ENCODE measurements at places on chromosomes 3 and 15.

- no peaks in the 10 kb centered on the region for H3K36me3 ChIP-seq
- DNase-seq, result no peak
- H3K27ac ChIP-seq, result no peak overlapping the region
- H3K27me3 ChIP-seq, result no peaks in the 10 kb centered on the region
These were observed 26.9 kb downstream of the PPCDC start for GRCh38 chr15:75050283-75050682.

DNA sequence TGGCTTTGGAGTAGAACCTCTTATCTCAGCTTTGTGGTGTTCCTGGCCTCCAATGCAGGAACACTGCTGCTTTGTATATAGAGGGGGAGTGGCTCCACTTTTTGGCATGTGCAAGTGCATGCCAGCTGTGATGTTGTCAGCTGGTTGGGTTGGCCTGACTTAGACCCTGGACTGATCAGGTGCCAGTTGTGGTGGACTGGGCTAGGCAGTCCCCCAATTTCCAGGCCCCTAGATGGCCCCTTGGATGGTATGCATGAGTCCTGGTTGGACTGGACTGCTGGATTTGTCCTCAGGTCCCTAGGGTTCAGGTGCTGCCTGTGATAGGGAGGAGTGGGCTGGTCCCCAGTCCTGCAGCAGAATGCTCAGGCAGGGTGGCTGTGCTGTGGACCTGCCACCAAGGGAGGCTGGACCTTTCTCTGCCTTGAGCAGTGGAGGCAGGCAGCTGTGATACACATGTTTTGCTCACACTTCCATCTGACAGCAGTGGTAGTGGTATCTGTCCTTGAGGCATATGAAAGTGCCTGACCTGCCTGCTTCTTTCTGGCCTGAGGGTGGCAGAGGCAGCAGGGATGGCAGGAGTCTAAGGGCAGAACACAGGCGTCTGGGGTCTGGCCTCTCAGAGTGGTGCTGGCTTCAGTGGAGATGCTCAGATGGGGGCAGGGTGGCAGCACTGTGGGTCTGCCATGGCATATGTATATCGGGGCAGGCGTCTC is 74.8 kb downstream of the STXBP5L start:
- no peaks in the 10 kb centered on the region for H3K27me3 ChIP-seq
- H3K4me3 ChIP-seq, result no peak overlapping the region
- H3K4me1 ChIP-seq, result no peaks in the 10 kb centered on the region
- H3K27ac ChIP-seq, result no peak overlapping the region
- H3K36me3 ChIP-seq, result no peaks in the 10 kb centered on the region

- no peak for DNase-seq
- no peak overlapping the region for H3K4me3 ChIP-seq
- no peaks in the 10 kb centered on the region for H3K4me1 ChIP-seq
- H3K27ac ChIP-seq, result no peak overlapping the region
These were observed 53.6 kb upstream of the GATA2 start for GRCh38 chr3:128546646-128547045.

GRCh38 chr3:39434574-39434973 is 28.1 kb downstream of the RPSA start:
- no peaks in the 10 kb centered on the region for H3K27me3 ChIP-seq
- no peak overlapping the region for H3K4me3 ChIP-seq
- no peaks in the 10 kb centered on the region for H3K36me3 ChIP-seq

GRCh38 chr3:43640681-43641080 is 18.9 kb upstream of the ANO10 start:
- H3K4me3 ChIP-seq, result no peak overlapping the region
- peaks cover 8% of the 10 kb centered on the region for H3K4me1 ChIP-seq
- no peak for DNase-seq
- no peaks in the 10 kb centered on the region for H3K27me3 ChIP-seq
- no peaks in the 10 kb centered on the region for H3K36me3 ChIP-seq

- H3K4me3 ChIP-seq, result no peak overlapping the region
- H3K36me3 ChIP-seq, result no peaks in the 10 kb centered on the region
- no peak for DNase-seq
- no peaks in the 10 kb centered on the region for H3K27me3 ChIP-seq
- no peak overlapping the region for H3K27ac ChIP-seq
- no peaks in the 10 kb centered on the region for H3K4me1 ChIP-seq
These were observed 154.1 kb downstream of the EDEM1 start for GRCh38 chr3:5341610-5342009.

DNA sequence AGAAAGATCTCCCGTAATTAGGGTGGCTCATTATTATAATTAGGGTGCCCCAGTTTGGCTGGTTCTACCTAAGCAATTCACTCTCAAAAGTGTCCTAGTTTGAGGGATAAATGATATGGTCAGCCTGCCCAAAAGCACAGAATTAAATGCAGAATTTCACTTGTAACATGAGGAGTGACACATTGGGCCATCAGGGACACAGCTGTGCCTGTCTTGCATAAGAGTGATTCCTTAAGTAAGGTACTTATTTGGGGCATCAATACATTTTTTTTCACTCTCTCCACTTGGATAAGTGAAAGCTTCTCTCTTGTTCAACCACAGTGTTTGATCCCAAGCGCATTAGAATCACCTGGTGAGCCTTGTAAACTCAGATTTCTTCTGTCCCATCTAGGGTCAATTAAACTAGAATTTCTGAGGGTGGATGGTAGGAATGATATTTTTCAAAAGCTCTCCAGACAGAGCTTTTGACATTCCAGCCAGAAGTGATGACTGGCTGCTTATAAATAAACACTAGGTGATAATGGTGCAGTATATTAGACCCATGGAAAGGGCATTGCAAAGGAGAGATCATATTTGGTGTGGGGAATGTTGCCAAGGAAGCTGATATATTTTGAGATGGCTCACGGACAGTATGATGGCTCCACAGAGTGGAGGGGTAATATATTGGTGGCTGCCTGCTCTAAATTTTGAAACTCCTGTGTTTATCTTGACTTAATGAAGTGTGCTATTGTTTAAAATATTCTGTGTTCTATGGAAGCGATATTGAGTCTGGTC is 458.1 kb upstream of the RASGRP1 start:
- H3K36me3 ChIP-seq, result no peaks in the 10 kb centered on the region
- no peak for DNase-seq
- H3K27ac ChIP-seq, result no peak overlapping the region
- no peak overlapping the region for H3K4me3 ChIP-seq
- no peaks in the 10 kb centered on the region for H3K27me3 ChIP-seq

GRCh38 chr15:94119298-94119811 is 112.0 kb upstream of the MCTP2 start:
- H3K36me3 ChIP-seq, result no peaks in the 10 kb centered on the region
- peak overlapping the region; percentile 55 for H3K27ac ChIP-seq
- no peaks in the 10 kb centered on the region for H3K4me1 ChIP-seq
- DNase-seq, result no peak
- H3K27me3 ChIP-seq, result no peaks in the 10 kb centered on the region
- H3K4me3 ChIP-seq, result no peak overlapping the region

DNA sequence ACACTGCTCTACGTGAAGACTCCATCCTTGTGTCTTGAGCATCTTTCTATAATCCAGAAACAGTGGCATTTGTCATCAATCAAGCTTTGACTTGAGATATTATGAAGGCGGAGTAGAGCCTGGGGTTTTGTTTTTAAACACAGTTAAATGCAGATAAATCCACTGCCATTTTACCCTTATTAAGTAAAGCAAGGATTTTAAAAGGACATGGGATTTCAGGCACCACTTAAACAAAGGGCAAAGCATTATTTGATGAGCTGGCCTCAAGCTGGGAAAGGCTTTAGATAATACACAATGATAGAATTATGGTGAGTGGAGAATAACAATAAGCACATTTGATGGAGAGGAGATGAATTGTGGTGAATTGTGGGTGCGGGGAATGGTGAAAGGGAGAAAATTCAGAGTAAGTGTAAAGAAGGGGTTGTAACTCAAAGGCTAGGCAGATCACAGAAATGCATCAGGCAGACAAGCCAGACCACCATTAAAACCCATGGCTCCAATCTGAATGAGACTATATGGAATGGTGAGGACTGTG is 54.9 kb upstream of the GLCE start:
- H3K27me3 ChIP-seq, result no peaks in the 10 kb centered on the region
- no peak overlapping the region for H3K27ac ChIP-seq
- DNase-seq, result no peak
- H3K36me3 ChIP-seq, result no peaks in the 10 kb centered on the region

DNA sequence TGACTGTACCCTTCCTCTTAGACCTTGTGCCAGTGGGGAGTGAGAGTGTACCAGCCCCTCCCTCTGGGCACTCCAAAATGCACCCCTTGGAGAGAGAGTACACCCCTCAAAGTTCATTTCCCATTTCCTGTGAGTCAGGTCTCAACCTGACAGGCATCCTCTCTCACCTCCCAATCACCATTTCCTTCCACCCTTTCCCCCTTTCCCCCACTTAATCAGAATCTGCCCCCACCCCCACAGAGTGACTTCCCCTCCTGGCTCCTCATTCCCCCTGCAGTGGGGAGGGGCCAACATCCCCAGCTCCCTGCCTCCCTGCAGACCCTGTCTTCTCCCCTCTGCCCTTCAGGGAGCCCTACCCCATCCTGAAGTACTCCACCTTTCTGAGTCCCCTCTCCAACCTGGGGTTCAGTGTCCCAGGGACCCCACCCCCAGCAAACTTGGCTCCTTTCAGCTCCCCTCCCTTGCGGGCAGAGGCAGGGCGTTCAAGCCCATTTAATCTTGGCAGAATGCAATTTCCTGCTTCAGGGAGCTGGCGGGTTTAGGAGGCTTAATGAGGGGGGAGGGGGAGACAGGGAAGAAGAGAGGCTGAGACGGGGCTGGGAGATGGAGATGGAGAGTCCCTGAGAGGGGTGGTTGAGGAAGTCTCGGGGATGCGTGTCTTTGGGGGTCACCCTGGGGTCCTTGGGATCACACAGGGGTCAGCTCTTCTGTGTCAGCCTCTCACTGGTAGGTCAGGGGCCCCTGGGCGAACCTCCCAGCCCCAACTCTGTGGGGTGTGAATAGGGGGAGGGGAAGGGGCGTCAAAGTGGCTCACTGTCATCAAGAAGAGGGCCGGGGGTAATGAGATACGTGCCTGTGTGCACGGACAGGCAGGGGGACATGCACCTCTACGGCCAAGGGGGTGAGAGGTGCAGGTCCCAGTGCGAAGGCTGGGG is 16.6 kb upstream of the SEMA3F start:
- H3K27me3 ChIP-seq, result no peaks in the 10 kb centered on the region
- no peak for DNase-seq
- no peaks in the 10 kb centered on the region for H3K4me1 ChIP-seq
- H3K4me3 ChIP-seq, result no peak overlapping the region
- no peak overlapping the region for H3K27ac ChIP-seq

DNA sequence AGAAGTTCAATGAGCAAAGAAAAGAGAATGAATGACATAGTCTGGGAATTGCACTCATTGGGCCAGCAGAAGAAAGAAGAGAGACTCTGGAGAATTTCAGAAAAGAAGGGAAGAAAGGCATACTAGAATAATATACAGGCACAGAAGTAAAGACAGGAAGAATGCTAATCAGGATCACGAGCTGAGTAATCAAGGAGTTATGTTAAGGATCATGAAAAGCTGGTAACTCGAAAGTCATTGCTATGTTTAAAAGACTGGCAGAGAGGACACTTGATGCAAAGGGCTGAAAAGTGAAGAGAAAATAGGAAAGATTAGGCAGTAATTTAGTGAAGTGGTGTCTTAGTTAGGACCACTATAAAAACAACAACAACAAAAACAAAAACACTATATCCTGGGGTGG is 284.1 kb downstream of the ZBBX start:
- DNase-seq, result no peak
- no peaks in the 10 kb centered on the region for H3K4me1 ChIP-seq
- no peaks in the 10 kb centered on the region for H3K27me3 ChIP-seq
- no peaks in the 10 kb centered on the region for H3K36me3 ChIP-seq

GRCh38 chr3:42159706-42160472 is 68.7 kb downstream of the TRAK1 start:
- peaks cover 6% of the 10 kb centered on the region for H3K4me1 ChIP-seq
- H3K36me3 ChIP-seq, result no peaks in the 10 kb centered on the region
- no peaks in the 10 kb centered on the region for H3K27me3 ChIP-seq
- DNase-seq, result no peak

- H3K4me3 ChIP-seq, result no peak overlapping the region
- H3K27ac ChIP-seq, result no peak overlapping the region
- DNase-seq, result no peak
- no peaks in the 10 kb centered on the region for H3K4me1 ChIP-seq
- H3K27me3 ChIP-seq, result no peaks in the 10 kb centered on the region
- H3K36me3 ChIP-seq, result peaks cover 3% of the 10 kb centered on the region
These were observed 135.3 kb downstream of the FEZF2 start for GRCh38 chr3:62238003-62238402.

- H3K4me1 ChIP-seq, result no peaks in the 10 kb centered on the region
- no peak overlapping the region for H3K4me3 ChIP-seq
- DNase-seq, result peak; percentile 74
- no peaks in the 10 kb centered on the region for H3K27me3 ChIP-seq
- no peaks in the 10 kb centered on the region for H3K36me3 ChIP-seq
- H3K27ac ChIP-seq, result no peak overlapping the region
These were observed 251.0 kb upstream of the TLE3 start for GRCh38 chr15:70348581-70349344.

DNA sequence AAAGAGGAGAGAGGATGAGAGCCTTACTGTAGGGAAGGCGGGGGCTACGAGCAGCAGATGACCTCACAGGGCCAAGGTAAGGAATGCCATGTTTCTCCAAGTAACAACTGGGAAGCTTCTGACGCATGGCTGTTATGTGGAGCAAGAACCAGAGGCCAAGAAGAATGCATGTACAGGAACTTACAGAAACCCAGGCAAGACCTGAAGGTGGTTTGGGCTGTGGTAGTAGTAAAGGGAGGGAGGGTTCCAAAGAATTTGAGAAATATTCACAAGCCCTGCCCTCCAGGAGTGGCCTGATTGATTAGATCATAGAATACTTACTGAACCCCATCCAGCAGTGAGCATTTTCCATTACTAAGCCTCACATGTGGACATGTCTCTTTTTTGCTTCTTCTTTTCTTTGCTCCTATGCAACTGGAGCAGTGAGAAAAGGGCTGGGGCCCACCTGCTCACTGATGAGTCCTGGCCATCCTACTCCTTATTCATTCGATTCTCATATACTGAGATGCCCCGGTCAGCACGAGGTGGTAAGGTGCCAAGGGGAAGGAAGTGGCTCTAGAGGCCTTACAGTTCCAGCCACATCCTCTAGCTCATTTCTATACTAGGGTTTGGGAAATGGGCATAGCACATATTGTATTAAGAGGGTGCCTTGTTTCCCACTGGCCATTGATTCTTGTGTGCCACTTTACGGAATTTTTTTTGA is 8.3 kb upstream of the SLC12A8 start:
- no peaks in the 10 kb centered on the region for H3K4me1 ChIP-seq
- H3K27me3 ChIP-seq, result no peaks in the 10 kb centered on the region
- no peak overlapping the region for H3K27ac ChIP-seq
- DNase-seq, result no peak
- H3K36me3 ChIP-seq, result no peaks in the 10 kb centered on the region

- H3K36me3 ChIP-seq, result no peaks in the 10 kb centered on the region
- peaks cover 35% of the 10 kb centered on the region for H3K27me3 ChIP-seq
- H3K27ac ChIP-seq, result no peak overlapping the region
These were observed 15.8 kb upstream of the SOX2 start for GRCh38 chr3:181695661-181696491.

DNA sequence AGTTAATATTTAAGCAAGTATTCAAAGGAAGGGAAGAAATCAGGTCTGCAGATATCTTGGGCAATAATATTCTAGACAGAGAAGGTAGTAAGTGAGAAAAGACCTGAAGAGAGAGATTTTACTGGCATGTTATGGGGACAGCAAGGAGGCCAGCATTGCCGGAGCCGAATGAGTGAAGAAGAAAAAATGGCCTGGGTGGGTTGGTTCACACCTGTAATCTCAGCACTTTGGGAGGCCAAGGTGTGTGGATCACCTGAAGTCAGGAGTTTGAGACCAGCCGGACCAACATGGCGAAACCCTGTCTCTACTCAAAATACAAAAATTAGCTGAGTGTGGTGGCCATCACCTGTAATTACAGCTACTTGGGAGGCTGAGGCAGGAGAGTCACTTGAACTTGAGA is 164.7 kb downstream of the VGLL3 start:
- no peaks in the 10 kb centered on the region for H3K4me1 ChIP-seq
- DNase-seq, result no peak
- H3K36me3 ChIP-seq, result no peaks in the 10 kb centered on the region
- no peak overlapping the region for H3K4me3 ChIP-seq

Data from ascending aorta (tissue), 2 donors.